ENCODE measurements at places on chromosomes 5 and 9.

DNA sequence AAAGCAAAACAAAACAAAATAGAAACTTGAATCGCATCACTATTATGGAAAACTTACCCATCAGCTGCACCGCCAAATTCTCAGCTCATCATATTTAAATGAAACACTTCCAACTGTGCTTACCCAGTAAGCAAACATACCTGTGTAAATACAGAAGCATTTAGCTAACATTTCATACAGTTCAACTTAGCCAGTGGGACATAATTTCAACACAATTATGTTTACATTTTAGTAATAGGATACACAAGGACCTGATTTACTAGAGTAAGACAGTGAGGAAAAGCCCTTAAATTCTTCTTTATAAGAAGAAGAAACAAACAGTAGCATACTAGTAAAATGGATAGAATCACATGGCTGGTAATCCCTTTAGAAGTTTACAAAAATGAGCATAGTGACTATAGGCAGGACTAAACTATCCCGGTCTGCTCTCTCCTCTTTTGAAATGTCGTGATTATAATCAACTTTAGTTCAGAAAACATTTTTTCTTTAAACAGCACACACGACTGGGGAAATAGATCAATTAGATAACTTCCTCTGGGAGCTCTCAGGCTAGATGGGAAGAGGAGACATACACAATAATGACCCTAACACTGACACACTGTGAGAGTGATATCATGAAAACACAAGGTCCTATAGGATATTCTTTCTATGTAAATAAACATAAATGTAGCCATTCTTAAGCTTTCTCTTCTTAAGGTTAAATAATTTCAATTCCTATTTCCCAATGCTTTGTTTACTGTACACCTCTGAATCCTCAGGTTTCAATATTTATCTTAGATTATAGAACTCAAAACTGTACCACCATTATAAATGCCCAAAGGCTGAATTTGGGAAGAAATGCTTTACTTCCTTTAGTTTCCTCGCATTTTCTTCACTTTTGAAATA lies 15.9 kb upstream of the CDC20B start:
- no peak for DNase-seq

DNA sequence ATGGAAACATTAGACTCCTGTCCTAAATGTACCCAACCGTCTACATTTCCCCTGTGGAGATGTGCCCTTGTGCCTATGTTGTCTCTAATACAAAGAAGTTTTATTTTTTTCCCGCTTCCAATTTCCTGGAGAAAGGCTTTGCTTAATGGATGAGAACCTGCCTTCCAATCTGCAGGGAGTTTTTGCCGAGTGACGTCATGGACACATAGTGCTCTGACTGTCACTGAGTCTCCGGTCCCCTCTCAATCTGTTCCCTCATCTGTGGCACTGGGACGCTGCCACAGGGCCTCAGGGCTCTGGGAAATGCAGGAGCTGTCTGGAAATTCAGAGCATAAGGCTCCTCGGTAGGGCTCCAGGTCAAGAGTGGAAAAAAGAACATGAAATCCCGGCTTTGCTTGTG lies 144.8 kb downstream of the PDZD2 start:
- DNase-seq = no peak

DNA sequence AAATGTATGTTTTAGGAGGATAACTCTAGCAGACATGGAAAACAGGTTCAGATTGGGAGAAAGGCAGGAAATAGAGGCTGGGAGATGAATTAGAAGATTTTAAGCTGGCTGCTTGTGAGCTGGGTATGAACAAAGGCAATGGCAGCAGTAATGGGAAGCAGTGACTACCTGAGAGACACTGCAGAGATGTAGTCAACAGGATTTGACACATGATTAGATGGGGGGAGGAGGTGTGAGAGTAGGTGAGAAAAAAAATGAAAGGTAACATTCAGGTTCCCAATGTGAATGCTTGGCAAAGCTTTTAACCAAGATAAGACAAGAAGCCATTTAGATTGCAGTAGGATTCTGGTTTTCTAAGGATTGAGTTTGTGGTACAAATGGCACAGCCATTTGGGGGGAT lies 22.8 kb upstream of the IFNE start:
- DNase-seq = no peak

GRCh38 chr9:119844431-119844830 lies 475.2 kb upstream of the BRINP1 start:
- DNase-seq = no peak

DNA sequence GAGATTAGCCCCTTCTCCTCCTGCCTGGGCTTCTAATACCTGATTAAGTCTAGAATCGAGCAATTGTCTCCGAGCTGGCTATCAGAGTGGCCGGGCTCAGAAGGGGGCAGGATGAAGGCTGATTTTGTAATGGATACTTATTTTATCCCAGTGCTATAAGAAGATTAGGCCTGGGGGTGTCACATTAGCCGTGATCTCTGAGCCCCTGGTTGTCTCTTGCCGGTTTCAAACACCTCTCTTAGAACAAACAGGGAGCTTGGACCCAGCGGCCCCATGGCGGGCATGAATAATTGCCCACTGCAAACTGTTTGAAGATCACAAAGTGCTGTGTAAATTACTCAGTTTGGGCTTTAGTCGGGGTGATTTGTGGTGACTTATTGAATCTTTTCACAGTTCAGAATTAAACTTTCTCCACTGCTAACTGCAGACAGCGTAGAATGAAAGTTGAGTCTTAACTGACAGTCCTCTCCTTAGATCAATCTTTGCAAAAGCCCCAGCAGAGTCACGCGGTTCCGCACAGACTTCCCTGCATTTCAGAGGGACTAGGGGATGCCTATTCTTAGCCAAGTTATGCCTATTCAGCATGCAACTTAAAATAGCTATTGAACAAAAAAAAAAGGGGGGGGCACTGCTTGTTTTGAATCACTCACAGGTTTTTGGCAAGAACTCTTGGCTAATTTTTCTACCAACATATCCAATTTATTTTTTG lies 200.6 kb upstream of the IRX1 start:
- DNase-seq = no peak

GRCh38 chr5:132259069-132259851 lies 1.8 kb downstream of the PDLIM4 start:
- DNase-seq = no peak

DNA sequence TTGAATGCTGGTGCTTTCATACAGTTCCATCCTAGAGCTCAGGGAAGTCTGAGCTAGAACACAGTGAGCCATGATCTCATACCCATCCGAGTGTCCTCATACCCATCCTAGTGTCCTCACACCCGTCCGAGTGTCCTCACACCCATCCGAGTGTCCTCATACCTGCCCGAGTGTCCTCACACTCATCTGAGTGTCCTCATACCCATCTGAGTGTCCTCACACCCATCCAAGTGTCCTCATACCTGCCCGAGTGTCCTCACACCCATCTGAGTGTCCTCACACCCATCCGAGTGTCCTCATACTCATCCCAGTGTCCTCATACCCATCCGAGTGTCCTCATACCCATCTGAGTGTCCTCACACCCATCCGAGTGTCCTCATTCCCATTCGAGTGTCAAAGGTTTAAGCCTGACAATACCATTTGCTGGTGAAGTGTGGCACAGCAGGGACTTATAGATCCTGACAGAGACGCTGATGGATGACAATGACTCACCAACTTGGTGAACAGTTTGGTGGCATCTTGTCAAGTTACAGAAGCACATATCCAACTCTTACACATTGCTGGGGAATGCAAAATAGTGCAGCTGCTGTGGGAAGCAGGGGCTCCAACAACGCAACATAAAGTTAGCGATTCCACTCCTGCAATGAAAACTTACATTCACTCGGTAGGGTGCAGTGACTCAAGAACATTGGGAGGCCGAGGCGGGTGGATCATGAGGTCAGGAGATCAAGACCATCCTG lies 77.0 kb upstream of the COL5A1 start:
- DNase-seq = no peak

DNA sequence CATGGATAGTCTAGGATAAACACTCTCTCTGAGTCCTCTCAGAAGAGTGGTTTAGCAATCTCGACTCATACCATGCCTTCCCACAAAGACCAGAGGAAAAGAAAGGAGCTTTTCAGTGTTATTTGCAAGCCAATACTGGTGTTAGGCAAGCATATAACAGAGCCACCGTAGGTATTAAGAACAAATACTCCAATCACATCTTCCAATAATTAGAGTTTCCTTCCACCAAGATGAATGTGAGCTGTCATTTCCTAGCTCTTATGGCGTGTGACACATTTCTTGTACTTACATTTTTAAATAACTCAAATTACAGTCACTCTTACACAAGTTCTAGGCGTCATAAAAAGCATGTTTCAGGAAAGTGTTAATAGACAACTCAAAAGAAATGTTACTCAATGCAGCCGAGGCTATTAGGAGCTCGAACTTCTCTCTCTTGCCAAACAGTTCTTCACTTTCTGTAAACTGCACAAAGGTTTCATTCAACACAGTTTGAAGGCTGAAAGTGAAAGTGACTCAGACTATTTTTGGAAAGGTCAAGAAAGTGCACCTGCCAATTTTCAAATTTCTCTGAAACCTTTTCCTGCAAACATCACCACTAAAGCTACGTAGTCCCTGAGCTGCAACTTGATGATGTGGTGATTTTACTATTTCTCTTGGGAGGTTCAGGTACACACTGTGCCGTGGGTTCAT lies 153.8 kb downstream of the AUH start:
- no peak for DNase-seq

DNA sequence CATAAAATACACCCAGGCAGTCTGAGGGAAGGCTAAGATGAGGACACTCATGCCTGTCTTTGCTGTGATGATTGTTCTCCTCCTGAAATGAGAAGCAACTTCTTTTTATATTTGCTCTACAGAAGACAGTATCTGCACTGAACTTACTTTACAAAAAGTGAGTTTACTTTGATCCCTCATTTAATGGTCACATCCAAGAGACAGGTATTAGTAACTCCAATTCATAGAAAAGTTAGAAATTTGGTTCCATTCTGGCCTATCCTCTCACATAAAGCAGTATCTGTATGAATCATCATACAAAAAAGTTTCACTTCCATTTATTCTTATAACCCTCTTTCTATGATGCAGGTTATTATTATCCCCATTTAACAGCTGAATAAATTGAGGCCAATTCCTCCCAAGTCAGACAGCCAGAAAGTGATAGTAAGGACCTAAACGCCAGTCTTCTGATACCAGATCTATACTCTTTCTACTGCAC lies 15.2 kb downstream of the TSTD2 start:
- no peak for DNase-seq

- DNase-seq = no peak
Observed at GRCh38 chr9:36970007-36970888, 63.8 kb downstream of the PAX5 start.

DNA sequence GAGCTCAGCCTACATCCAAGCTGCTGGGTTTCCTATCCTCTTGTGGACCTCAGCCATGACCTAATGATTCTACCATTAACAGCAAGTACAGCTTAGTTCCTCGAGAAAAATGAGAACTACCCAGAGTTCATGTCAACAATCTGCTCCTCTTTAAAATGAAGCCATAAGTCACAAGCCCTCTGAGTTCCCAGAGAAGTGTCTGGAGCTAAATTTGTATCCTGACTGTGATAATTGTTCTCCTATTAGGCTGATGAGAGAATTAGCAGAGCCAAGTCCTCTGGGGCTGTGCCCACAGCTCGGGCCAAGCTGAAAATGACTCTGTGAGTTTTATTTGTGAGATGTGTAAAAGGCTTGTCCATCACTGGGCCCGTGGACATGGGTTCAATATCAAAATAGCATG lies 145.1 kb upstream of the SMIM23 start:
- no peak for DNase-seq

DNA sequence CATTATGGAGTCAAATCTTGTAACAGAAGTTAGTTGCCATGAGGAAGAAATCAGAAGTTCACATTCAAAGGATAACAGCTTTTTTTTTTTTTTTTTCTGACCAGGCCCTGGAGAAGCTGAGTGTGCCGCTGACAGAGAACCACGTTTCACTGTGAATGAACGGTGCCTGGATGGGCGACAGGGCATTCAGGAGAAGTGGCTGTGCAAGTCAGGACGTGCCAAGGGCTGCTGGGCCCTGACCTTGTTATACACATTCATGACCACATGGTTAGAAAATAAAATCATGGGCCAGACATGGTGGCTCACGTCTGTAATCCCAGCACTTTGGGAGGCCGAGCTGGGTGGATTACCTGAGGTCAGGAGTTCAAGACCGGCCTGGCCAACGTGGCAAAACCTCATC lies 91.6 kb downstream of the ANKH start:
- no peak for DNase-seq

- no peak for DNase-seq
Observed at GRCh38 chr5:39419796-39420195, 5.0 kb downstream of the DAB2 start.

GRCh38 chr5:103228588-103228987 lies 30.0 kb upstream of the MACIR start:
- DNase-seq = no peak

- no peak for DNase-seq
Observed at GRCh38 chr5:131627207-131627865, 7.7 kb downstream of the RAPGEF6 start.

GRCh38 chr5:40733434-40733833 lies 22.3 kb downstream of the TTC33 start:
- DNase-seq = no peak

GRCh38 chr5:56986626-56986947 lies 34.7 kb upstream of the MIER3 start:
- no peak for DNase-seq

- DNase-seq = no peak
Observed at GRCh38 chr9:34589636-34590380, at the start of gene CNTFR. TSS of gene CNTFR (minus strand) at chr9:34589724. CDS start at chr9:34568981, 20,743 bp downstream.

GRCh38 chr5:38187532-38187931 lies 70.8 kb upstream of the EGFLAM start:
- DNase-seq = no peak

- no peak for DNase-seq
Observed at GRCh38 chr5:34790069-34790468, 48.9 kb upstream of the TTC23L start.

DNA sequence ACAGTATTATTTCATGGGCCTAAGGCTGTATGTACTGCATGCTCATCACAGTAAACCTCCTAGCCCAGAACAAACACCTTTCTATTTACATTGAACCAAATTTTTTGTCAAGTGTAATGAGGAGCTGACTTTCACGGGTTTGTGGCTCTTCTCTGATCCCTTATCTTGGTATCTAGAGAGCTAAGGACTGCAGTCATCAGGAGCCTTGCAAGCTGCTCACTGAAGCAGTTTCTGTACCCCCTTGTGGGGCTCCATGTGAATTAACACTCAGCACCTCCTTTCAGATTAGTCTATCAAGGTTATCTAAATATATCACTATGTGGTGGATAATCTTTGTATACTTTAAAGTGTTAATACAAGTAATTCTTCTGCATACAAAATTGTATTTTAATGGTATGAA lies 108.2 kb downstream of the AUH start:
- no peak for DNase-seq

DNA sequence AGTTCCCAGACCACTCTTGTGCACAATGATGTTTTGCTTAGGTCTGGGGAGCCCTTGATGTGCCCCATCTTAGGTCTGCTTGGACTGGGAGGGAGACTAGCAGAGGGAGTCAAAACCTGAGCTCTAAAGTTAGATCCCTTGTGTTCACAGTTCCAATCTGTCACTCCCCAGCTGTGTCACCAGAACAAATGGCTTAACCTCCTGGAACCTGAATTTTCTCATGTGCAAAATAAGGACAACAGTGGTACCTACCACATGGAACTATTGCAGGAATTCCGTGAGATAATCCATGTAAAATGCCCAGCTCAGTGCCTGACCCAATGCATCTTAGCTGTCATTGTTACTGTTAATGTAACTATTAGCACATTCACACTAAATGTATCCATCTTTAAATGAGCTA lies 45.5 kb downstream of the GALNT10 start:
- no peak for DNase-seq
